ENCODE measurements at places on chromosomes 16 and 17. TPM values are rescaled to one million over a fixed set of nuclear protein-coding genes. Genes with fewer than 3 reads are reported as not detected.

Gene SMTNL2
- total RNA-seq: 2.5 TPM

- no peaks in the 10 kb centered on the region for H3K27me3 ChIP-seq
- no peak overlapping the region for H3K4me3 ChIP-seq
- H3K36me3 ChIP-seq: peaks cover 29% of the 10 kb centered on the region
These were observed 4.0 kb downstream of the HAGHL start for GRCh38 chr16:730666-731509.

DNA sequence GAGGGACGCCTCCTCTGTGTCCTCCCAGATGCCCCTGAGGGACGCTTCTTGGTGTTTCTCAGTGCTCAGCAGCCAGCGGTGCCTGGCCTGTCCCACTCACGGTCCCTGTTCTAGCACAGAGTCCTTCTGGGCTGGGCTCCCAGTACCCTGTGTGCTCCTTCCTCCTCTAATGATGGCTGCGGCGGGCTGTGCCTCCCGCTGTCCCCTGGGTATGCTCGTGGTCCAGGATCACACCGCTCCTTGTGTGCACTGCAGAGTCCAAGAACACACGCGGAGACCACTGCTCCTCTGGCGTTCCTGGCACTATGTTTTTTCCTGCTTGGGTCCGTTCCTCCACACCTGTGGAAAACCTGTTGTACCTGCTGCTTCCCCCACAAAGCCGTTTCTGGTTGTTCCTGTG, 15.1 kb upstream of the IRF8 start:
- no peak for DNase-seq
- H3K4me1 ChIP-seq: no peaks in the 10 kb centered on the region
- no peaks in the 10 kb centered on the region for H3K27me3 ChIP-seq
- H3K27ac ChIP-seq: no peak overlapping the region
- no peak overlapping the region for H3K4me3 ChIP-seq

GRCh38 chr16:24829153-24829552, 16.6 kb upstream of the SLC5A11 start:
- no peaks in the 10 kb centered on the region for H3K4me1 ChIP-seq
- H3K27ac ChIP-seq: no peak overlapping the region
- no peaks in the 10 kb centered on the region for H3K27me3 ChIP-seq
- no peaks in the 10 kb centered on the region for H3K36me3 ChIP-seq
- DNase-seq: no peak
- H3K4me3 ChIP-seq: no peak overlapping the region

GRCh38 chr17:21020622-21021021, 22.2 kb downstream of the USP22 start:
- DNase-seq: no peak
- H3K4me3 ChIP-seq: no peak overlapping the region
- peaks cover 3% of the 10 kb centered on the region for H3K36me3 ChIP-seq

DNA sequence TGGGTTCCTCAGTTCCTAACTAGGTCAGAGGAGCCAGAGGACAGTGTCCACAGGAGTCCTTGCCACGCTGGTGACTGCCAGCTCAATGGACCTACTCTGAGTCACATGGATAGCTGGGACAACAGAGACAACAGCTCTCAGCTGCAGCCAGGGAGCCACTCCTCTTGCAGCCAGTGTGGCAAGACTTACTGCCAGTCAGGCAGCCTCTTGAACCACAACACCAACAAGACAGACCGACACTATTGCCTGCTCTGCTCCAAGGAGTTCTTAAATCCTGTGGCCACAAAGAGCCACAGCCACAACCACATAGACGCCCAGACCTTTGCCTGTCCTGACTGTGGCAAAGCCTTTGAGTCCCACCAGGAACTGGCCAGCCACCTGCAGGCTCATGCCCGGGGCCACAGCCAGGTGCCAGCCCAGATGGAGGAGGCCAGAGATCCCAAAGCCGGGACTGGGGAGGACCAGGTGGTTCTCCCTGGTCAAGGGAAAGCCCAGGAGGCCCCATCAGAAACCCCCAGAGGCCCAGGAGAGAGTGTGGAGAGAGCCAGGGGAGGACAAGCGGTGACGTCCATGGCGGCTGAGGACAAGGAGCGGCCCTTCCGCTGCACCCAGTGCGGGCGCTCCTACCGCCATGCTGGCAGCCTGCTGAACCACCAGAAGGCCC, 6.7 kb downstream of the ZNF646 start:
- H3K4me3 ChIP-seq: no peak overlapping the region
- H3K27ac ChIP-seq: no peak overlapping the region
- peaks cover 81% of the 10 kb centered on the region for H3K36me3 ChIP-seq

GRCh38 chr16:48605518-48606110, 4.4 kb downstream of the N4BP1 start:
- peaks cover 85% of the 10 kb centered on the region for H3K4me1 ChIP-seq
- no peaks in the 10 kb centered on the region for H3K27me3 ChIP-seq
- H3K27ac ChIP-seq: peak overlapping the region; percentile 47
- peak; percentile 70 for DNase-seq

All from vagina (tissue), 2 donors.